ENCODE measurements at places on chromosomes 5 and 9. TPM values are rescaled to one million over a fixed set of nuclear protein-coding genes. Genes with fewer than 3 reads are reported as not detected.

Gene PCDHGA9
- 0.51 TPM for polyA plus RNA-seq

Gene TIMD4
- 1.00 TPM for polyA plus RNA-seq

Gene IFNA4
- polyA plus RNA-seq, result not detected

Gene ADCY2
- 0.89 TPM for polyA plus RNA-seq

Gene PAEP
- polyA plus RNA-seq, result not detected

Gene NUDT12
- 3.6 TPM for polyA plus RNA-seq

Gene IFNB1
- polyA plus RNA-seq, result not detected

Gene COL15A1
- 7.5 TPM for polyA plus RNA-seq

Gene ABLIM3
- polyA plus RNA-seq, result 148 TPM

Gene SVEP1
- polyA plus RNA-seq, result 12.3 TPM

Gene CETN3
- polyA plus RNA-seq, result 40.0 TPM

Gene BSPRY
- polyA plus RNA-seq, result not detected

Gene DHX29
- polyA plus RNA-seq, result 9.2 TPM

Gene CAMK4
- not detected for polyA plus RNA-seq

Gene N4BP3
- polyA plus RNA-seq, result 2.6 TPM

Gene SH3TC2
- 0.22 TPM for polyA plus RNA-seq

Measured in adipose tissue (tissue), 3 donors.